ENCODE measurements at places on chromosomes 1 and 21.

DNA sequence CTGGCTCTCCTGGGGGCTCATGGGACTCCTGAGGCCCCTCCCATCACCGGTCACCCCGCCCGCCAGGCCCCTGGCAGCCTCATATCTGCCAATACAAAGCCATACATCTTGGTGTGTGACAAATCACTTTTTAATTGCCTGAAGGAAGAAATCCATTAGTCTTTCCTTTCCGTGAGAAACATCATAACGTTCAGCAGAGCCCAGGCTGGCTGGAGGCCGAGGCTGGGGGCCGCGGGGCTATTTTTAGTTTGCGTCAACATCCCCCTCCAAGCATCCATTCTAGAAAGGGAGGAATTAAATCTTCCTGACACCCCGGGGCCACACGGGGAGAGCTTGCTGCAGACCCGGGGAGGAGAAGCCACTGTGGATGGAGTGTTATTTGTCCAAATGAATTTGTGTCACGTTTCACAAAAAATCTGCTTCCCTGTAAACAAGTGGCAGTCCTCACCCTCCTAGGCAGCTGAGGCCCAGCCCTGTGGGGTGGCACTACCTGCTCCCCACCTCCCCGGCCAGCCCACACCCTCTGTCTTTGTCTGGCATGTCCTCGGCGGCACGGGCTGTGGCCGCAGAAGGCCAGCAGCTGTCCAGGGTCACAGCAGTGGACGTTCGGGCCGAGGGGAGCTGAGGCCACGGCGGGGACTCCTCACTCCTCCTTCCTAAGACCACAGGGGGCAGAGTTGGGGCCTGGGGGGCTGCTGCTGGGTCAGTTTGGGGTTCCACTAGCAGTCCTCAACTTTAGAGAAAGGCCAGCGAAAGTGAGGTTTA, 236.9 kb upstream of the VAMP3 start:
- DNase-seq = no peak

- peak; percentile 83 for DNase-seq
These were observed 34.3 kb upstream of the ECE1 start for GRCh38 chr1:21324368-21325141.

GRCh38 chr1:153347856-153348255, 785 bp downstream of the PGLYRP4 start:
- DNase-seq = no peak

- no peak for DNase-seq
These were observed 44.0 kb downstream of the ETS2 start for GRCh38 chr21:38849776-38850175.

DNA sequence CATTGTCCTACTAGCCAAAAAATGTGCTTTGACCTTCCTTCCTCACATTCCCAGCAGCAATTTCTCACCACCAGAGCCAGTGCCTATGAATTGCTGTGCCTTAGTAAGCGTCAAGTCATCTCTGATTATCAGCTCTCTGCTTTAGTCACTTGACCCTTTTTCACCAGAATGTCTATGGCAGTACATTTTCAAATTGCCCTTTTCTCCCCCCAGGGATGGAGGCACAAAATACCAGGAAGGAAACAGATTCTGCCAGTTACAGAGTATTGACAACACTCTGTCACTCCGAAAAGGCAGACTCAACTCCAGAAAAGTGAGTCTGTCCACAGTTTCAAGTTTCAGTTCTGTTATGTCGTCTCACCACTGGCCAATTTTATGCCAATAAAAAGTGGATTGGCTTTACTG, 167.4 kb downstream of the TNFSF18 start:
- DNase-seq = no peak

DNA sequence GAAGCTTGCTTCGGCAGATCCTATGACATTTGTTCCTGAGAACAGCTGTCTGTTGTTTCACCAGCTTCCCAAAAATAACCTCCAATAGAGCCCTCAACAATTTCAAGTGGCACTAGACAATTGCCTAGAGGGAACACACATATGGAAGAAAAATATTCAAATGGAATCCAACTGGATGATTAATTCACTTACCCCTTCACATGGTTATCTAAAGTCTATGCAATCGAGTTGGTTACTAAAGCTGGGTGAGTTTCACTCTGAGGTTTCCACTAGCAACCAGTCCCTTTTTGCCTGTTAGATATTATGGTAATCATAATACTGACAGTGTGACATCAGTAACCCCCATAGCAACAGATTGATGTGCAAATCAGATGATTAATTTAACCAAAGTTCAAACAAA, at the start of gene LEMD1:
LEMD1 (minus strand) TSS at position 259 of the 400 bp plus-strand sequence. CDS start 1,520 bp downstream, outside the sequence.
- DNase-seq = no peak

DNA sequence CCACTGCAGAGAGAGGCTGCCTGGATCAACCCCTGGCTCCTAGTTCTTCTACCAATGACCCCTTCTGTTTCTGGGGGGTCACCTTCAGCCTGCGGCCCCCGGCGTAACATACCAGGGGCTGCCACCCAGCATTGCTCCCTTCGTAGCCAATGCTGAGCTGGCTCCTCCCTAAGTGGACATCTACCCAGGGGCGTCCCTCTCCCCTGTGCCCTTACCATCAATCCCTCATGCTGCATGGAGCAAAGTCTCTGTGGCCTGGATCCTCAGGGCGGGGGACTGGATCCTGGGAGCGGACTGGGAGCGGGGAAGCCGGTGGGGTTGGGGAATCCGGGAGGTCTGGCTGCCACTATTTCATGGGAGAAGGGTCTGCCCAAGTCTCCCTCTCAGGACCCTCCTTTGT, 28.6 kb downstream of the TRIM67 start:
- no peak for DNase-seq

GRCh38 chr1:54323921-54324250, 82.3 kb downstream of the SSBP3 start:
- DNase-seq = no peak

- DNase-seq = no peak
These were observed 9.5 kb upstream of the TMEM39B start for GRCh38 chr1:32063261-32063681.

- DNase-seq = no peak
These were observed 10.1 kb downstream of the ZC3H12A start for GRCh38 chr1:37484325-37485051.

GRCh38 chr1:246482805-246483568, 24.1 kb downstream of the SMYD3 start:
- no peak for DNase-seq

DNA sequence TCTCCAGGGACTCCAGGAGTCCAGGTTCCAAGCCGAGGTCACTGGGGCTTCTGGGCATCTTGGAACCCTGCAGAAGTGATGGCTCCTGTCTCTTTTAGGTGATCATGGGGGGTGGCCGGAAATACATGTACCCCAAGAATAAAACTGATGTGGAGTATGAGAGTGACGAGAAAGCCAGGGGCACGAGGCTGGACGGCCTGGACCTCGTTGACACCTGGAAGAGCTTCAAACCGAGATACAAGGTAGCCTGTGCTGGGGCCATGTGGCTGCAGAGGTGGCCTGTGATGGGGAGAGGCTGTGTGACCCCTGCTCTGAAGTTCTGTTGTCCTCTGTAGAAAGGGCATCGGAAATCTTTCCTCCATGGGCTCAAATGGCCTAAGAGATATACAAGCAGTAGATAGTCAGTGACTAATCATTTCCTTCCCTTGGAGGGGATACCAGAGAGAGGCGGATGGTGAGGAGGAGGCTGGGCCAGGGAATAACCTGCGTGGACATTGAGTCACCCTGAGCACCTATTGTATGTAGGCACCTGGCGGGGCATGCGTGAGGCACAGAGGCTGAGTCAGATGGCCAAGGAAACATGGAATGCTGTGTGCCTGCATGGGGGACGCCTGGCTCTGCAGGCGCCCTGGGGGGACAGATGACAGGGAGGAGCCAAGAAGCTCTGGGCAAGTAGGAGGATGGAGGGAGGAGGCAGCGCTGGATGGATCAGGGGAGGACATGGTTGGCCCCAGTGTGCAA, 59.0 kb downstream of the ALPL start:
- DNase-seq = no peak

- DNase-seq = no peak
These were observed 6.2 kb upstream of the LAPTM5 start for GRCh38 chr1:30763651-30764248.

Data from GF-D8 (cell line).